ENCODE measurements at places on chromosomes 5 and 9.

- no peak for DNase-seq
Observed at GRCh38 chr5:92956886-92957285, 624.1 kb downstream of the NR2F1-AS1 start.

GRCh38 chr9:34282096-34282495, 47.0 kb downstream of the KIF24 start:
- no peak for DNase-seq

- DNase-seq = no peak
Observed at GRCh38 chr5:59528202-59528862, 365.2 kb downstream of the PDE4D start.

- no peak for DNase-seq
Observed at GRCh38 chr5:55708732-55709131, 3.4 kb downstream of the SLC38A9 start.

- DNase-seq = no peak
Observed at GRCh38 chr5:149869411-149869821, 75.2 kb downstream of the PDE6A start.

All from left kidney (tissue), 8 donors.